GM12878 (cell line): ENCODE measurements at places on chromosomes 12 and 14. TPM values are rescaled to one million over a fixed set of nuclear protein-coding genes. Genes with fewer than 3 reads are reported as not detected.

DNA sequence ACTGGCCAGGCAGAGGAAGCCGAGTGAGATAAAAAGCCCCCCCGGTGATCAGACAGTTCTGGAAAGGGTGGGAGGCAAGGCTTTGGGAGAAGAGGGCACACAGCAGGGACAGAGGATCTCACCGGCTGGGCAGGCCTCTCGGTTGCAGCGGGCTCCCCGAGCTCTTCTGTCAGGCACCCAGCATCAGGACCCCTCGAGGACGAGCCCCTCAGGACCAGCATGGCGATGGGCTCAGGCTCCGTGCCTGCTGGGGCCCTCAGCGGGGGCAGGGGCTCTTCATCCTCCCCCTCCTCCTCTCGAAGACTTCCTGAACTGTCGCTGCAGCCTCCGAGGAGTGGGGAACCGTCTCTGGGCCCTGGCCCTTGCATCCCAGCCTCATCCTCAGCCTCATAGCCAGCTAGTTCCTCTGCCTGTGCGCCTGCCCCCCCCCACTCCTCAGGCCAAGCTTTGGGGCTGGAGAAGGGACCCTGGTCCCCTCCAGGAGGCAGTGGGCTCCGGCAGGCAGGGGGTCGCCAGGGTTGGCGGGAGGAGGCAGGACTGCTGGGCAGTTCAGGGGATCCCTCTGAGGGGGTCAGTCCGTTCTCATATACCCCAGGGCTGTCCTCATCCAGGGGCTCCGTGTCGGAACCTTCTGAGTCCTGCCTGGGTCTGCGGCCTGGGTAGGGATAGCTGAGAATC lies 3.4 kb upstream of the AP1G2 start:
- no peak for DNase-seq

DNA sequence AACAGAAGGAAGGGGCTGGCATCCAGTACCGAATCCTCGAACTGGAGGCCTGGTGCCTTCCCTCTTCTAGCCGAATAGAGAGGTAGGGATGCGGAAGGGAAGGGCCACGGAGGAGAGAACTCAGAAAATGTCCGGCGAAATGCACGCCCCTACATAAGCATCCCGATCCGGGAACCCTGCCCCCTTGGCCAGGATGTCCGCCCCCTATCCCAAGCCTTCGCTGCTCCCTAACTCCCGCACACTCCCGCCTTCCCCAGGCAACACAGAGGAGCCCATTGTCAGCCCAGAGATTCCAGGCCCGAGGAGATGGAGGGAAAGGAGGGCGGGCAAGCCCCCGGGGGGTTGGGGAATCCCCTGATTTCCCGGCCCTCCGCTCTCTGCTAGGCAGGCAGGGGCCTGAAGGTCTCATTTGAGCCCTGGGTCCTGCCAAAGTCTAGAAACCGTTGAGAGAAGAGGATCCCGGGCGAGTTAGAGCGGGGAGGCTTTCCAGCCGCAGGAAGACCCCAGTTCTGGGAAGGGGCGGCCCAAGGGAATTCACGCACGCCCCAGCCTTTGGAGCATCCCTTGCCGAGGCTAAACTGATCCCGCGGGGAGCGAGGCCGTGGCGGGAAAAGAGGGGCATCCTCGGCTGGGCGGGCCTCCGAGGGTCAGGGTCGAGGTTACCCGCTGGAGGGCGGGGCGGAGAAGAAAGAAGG lies 569 bp upstream of the ARHGEF40 start:
- DNase-seq = no peak

DNA sequence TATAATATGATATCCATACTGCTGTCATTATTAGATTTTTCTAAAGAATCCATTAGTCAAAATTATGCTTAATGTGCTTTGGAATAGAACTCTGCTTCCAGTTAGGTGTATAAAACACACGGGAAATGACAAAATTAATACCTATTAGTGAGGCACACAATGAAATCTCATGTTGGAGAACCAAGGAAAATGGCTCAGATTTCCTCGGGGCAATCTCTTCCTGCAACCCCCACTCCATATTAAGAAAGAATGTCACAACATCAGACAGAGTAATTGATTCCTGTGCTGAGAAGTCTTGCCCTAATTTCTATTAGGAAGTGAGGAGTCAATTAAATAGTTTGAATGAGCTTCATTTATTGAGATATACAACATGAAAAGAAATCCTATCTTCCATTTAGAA lies 299.8 kb upstream of the KITLG start:
- no peak for DNase-seq

Gene FOXN4
- total RNA-seq = not detected in 2 replicates

- no peak for DNase-seq
Measured at GRCh38 chr14:95147597-95147996, 9.7 kb downstream of the DICER1 start.

- no peak for DNase-seq
Measured at GRCh38 chr14:88232771-88233170, 90.3 kb downstream of the KCNK10 start.
